HTR-8/SVneo (cell line): ENCODE measurements at places on chromosomes 12 and 14.
A peak's percentile ranks its signal among the peaks of the same experiment; 100 is the strongest.

DNA sequence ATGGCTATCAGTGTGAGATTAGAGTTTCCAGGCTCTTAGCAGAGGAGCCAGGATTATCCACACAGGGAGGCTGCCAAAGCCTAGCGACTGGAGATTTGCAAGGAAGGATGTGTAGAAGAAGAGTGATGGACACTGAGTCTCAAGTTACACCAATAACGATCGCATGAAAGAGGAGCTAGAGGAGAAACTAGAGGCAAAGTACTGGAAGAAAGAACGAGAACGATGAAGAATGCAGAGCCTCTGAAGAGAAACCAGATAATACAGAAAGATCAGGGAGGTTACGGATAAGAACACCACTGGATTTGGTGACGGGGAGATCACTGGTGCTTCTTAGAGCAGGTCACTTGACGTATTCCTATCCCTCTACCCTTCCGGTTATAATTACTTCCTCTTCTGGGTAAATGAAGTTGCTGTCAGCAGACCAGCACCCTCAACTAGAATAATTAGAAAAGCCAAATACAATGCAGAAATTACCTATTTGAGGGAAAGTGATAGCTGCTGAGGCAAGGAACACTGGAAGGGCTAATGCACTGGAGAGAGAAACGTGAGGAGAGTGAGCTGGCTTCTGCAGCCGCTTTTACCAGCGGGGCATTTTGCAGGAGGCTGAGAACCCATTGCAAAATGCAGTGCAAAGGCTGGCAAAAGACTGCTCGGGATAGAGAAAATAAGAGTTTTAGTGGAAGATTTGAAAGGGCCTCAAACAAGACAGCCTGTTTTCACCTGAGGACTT lies 93.1 kb upstream of the HIF1A start:
- DNase-seq = no peak

- DNase-seq = no peak
Observed at GRCh38 chr12:120662879-120663278, 22.5 kb downstream of the CABP1 start.

DNA sequence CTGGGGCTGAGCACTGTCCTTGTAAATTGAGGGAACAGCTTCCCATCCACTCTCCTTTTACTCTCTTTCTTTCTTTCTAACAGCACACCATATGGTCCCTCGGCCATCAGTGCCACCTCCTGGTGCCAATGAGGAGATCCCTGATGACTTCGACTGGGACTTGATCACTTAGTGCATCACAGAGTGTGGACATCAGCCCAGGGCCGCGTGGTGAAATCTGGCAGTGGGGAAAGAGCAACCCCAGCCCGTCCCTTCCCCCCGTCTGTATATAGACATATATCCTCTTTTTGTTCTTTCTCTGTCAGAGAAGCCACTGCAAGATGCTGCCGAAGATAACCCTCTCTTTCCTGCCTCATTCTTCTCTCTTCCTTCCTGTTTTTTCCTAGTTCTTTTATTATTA lies 13.5 kb downstream of the C3AR1 start:
- DNase-seq = no peak

GRCh38 chr14:73829526-73830431 lies 21.9 kb upstream of the PTGR2 start:
- DNase-seq = peak; percentile 90

GRCh38 chr12:26401874-26402273 lies 206.5 kb downstream of the SSPN start:
- DNase-seq = no peak

DNA sequence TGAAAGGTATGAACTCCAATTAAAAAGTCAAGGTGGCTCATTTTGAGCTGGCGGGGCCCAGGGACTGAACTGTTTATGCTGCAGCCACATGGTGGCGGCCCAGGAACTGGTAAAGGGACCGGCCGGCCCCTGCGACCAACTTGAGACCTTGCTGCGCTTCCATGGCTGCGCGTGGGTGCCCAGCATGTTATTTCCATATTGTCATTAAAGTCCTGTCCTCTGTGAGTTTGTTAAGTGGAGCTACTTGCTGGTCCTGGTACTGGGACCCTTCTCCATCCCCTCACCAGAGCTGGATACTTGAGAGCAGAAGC lies 62.3 kb downstream of the BEGAIN start:
- no peak for DNase-seq

DNA sequence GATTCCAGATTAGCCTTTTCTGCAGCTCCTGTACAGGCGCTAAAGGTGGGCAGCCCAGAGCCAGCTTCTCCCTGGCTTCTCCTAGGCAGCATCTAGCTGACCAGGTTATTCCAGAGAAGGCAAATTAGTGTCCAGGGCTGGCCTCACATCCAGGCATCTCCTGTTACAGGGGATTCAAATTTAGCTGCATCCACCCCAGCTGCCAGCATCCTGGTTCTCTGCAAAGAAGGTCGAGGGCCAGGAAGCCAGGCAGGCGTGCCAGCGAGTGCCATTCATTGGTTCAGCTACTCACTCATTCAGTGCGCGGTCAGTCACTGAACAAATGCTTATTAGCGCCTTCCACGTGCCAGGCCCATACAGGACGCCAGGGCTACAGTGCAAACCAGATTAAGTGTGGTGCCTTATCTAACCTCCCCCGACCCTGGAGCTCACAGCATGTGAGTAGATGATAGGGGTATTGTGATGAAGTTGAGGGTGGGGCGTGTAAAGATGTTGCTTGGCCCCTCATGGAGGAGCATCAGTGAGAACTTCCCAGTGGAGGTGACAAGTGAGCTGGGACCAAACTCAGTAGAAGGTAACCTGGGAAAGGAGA lies 15.7 kb upstream of the FAM222A start:
- no peak for DNase-seq

DNA sequence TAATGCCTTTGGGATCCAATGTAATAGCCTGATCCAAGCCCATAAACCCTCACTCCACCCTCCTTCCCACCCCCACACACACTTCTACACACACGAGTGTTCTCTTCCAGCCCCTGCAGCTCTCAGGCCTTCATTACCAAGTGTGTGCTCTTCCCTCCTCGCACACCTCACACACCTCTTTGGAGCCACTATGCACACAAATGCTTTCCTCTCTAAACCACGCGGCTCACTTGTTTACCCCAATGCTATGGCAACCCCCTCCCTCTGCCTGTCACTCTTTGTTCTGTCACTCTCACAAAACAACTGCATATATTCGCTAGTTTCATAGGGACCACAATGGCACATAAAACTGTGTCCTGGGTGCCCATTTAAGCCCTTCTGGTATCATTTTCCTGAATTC lies 35.1 kb downstream of the PPP2R5E start:
- DNase-seq = no peak

DNA sequence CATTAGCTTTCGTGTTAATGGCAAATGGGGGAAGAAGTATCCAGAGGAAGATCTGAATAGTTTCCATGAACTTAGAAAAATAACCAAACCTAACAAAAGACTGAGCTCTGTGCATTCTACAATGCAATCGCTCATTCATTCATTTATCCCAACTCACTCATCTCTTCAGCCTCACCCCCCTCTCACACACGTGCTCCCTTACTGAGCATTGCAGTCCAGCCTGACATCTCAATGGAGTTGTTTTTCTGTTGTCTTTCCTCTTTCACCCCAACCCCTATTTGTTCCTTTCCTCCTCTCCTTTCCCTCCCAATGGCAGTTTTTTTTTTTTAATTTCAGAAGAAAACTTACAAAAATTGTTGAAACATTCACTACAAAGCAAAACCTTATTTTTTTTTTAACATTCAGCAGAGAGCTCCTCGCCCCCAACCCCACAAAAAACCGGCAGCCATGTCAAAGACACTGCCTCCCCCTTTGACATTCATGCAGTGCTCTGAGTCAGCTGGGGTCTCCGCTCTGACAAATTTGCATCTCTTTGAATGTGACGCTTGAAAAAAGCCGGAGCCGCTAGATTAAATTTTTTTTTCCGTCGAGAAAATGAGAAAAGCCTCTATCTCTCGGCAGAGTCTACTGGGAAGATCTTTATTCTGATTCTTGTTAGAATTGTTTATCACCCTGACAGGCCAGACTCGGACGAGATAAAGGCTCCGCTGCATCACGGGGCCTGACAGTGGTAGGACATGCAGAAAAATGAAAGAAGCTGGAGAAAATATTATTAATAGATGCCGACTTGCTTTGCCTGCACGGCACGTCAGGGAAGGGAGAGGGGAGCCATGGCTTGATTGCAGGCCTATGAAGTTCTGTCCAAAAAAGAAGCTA lies 775.6 kb downstream of the VRK1 start:
- no peak for DNase-seq

GRCh38 chr12:115577401-115577800 lies 700.1 kb downstream of the MED13L start:
- DNase-seq = no peak

DNA sequence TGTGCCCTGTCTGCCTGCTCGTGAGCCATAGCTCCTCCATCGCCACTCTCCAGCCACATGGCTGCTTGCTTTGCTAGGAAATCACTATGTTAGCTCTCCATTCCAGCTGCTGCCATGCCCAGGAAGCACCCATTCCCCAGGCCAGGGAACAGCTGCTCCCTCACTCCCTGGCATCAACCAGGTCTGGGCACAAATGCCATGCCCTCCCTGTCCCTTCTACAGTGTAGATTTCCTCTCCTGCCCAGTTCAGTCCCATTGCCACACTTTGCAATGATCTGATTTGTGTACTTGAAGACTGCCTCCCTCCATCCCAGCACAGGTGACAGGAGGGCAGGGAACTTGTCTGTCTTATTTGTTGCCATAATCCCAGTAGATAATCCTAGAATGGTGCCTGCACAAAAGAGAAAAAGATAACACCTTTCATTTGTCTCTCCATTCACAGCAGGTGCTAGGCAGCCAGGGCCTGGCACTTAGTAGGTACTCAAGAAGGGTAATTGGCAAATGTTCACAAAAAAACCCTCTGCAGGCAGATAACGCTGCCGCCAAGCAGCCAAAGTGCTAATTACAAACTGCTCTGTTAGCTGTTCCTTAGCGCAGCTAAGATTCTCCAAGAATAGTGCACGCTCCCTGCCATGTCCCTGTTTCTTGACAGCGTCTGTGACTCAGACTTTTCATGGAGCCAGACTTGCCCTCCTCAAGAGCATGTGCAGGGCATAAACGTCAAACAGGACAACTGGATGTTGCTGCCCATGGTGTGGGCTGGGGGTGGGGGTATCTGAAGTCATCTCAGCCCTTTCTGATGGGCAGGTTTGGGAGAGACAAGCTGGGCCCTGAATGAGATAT lies 69.1 kb downstream of the ARL6IP4 start:
- no peak for DNase-seq

DNA sequence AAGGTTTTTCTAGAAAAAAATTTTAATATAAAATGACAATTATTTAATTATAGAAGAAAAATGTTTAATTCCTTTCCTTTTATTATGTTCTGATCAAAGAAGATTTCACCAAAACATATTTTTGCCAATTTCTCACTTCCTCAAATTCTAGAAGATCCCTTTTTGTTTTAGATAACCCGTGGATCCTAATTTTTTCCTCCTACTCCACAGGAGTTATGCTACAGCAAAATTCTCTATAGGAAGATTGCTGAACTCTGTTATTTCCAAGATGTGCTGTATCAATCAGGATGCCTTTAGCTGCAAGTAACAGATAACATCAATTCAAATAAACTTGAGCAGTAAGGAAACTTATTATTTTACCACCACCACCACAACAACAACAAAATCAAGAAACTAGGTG lies 3.8 kb upstream of the SNX6 start:
- no peak for DNase-seq

DNA sequence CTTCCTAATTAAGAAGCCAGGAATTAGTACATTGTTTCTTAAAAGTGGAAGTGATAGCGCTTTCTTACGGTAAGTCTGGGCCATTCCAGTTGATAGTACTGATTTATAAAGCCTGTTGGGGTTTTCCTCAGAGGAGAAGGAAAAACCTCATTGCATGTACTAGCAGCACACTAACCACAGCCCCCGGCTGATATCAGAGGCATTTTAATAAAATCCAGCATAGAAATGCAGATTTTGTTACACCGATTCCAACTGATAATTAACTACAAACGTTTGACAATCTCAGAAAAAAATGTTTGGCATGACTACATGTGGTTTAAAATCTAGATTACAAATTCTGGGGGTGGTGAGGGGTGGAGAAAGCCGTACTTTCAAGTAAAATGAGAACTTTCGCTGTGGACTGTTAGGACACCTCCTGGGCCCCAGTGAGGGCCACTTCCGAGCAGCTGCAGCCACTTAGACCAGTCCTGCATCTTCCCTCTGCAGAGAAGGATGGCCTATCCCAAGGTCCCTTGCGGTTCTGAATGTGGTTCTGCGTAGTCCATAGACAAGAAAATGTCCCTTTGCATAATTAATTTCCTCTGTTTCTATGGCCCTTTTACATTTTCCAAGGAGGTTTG lies 374.4 kb downstream of the NUAK1 start:
- no peak for DNase-seq
